Kidney capillary endothelial cell (primary cell): ENCODE measurements at places on chromosomes 1 and 21.
A peak's percentile ranks its signal among the peaks of the same experiment; 100 is the strongest.

DNA sequence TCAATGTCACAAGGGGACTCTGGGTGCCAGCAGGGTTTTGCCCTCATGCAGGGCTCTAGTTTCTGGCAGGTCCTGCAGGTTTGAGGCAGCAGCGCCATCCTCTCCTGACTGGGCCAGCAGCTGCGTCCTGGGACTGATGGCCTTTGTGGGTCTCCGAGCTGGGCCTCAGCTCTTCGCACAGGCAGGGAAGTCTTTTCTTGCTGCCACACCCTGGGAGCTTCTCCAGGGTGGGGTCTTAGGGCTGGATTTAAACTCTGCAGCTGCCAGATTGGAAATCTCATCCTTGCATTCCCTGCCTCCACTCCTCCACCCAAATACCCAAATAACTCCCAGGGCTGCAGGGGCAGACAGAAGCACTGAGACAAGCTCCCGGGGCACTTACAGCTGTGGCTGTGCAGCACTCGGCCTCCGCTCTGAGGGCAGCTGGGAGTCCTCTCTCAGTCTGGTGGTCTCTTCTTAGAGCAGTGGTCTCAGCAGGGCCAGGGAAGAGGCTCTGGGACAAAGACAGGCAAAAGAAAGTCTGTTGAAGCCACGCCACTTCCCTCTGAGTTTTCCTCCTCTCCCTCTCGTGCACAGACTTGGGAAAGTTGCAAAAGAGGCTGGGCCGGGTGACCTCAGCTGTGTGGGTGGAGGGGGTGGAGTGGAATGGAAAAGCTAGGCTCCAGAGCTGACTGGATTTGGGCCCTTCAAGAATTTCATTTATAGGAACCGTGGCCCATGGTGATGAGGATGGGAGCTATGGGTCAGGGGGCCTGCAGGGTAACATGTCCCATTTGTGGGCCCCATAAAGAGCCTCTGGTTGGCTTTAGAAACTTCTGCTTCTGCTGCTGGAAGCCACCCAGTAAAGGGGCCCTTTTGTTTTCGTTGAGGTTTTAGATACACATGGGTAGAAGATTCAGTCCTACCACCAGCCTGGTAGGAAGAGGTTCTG lies at the start of gene RAB7B:
Gene RAB7B, minus strand, starts transcription at position 525 of the 931 bp plus-strand sequence. CDS start 9,260 bp downstream, outside the sequence.
- DNase-seq, result no peak

- DNase-seq, result no peak
Measured at GRCh38 chr1:3611170-3612019, at the start of gene MEGF6. TSS of gene MEGF6 (minus strand) at chr1:3611508. CDS start at chr1:3611268, 240 bp downstream.

DNA sequence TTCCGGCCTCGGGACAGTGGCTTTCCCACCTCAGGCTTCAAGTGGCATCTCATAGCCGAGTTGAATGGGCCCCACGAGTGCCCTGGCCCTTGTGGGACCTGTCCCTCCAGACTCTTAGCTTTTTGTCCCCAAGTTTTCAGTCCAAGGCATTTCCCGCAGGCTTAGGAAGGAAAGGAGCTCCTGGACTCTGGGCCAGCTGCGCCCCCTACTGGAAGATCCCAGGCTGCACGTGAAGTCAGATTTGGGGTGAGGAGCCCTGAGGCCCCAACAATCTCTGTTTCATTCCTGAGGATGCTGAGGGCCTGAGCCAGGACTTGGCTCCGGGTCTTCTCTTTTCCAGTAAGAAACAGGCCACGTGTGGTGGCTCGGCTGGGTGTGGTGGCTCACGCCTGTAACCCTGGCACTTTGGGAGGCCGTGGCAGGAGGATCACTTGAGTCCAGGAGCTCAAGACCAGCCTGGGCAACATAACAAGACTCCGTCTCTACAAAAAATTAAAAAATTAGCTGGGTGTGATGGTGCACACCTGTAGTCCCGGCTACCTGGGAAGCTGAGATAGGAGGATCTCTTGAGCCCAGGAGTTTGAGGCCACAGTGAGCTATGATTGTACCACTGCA lies 67.4 kb downstream of the ARHGEF10L start:
- DNase-seq, result peak; percentile 59

DNA sequence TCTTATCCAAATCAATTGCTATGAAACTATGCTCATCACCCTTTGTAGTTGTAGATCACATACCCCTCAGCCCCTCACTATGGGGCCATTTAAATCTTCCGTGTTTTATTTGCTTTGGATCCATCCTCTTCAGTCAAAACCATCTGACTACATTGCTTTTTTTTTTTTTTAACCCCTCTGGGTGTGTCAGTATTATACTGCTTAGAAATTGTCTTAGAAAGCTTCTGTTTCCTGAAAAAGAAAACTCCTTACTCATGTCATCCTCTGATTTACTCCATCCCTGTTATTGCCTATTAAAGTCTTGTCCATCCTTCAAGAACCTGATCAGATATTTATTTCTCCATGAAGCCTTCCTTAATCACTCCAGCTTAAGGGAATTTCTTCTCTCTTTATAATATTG lies 74.0 kb upstream of the HSD17B7 start:
- no peak for DNase-seq

DNA sequence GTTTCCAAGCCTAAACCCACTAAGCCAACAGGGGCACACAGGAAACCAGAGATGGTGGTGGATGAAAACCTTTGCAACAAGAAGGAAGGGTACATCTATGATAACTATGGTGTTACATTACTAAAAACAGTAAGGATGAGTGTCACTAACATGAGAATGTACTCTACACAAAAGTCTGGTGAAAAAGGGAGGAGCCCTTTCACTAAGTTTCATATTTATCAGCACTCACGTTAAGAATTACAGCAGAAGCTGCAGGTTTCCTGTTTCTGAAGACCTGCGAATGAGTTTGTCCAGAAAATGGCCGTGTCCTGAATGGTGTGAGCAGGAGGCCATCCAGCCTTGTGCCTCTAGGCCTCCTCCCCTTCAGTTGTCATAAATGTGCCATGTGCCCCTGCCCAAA lies 17.8 kb downstream of the ABCG1 start:
- no peak for DNase-seq

DNA sequence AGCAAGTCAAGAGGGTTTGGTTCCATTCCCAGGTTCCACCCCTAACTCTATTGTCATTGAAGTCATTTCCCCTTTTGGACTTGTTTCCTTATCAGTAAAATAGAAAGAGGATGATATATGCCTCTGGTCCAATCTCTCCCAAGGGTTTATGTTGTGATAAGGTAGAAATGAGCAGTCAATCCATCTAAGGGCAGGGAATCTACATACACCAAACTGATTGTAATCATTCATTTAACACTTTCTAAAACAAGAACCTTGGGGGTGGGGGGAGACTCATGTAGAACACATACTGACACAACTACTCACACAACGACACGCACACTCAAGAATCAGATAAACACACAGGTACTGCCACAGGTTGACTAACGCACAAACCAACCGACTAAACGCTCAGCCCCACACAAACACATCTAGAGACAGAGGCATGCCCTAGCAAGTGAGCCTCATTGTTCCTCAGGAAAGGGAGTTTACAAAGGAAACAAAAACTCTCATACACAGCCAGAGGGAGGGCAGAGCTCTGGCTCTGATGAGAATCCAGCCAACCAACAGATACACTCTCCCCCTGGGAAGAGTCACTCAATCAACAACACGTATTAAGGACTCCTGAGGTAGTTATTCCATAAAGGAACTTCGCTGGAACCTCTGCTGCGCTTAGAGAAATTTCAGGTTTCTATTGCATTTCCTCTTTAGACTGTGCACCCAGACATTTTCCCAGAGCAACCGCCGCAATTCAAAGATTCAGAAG lies 1.0 kb downstream of the F11R start:
- DNase-seq, result no peak

- no peak for DNase-seq
Measured at GRCh38 chr1:188599313-188599712, 1770.6 kb downstream of the PLA2G4A start.

GRCh38 chr1:90708236-90708786 lies 8.8 kb downstream of the BARHL2 start:
- no peak for DNase-seq

GRCh38 chr1:70227439-70227838 lies 6.3 kb downstream of the SRSF11 start:
- DNase-seq, result no peak
